ENCODE measurements at places on chromosomes 2 and 18.

DNA sequence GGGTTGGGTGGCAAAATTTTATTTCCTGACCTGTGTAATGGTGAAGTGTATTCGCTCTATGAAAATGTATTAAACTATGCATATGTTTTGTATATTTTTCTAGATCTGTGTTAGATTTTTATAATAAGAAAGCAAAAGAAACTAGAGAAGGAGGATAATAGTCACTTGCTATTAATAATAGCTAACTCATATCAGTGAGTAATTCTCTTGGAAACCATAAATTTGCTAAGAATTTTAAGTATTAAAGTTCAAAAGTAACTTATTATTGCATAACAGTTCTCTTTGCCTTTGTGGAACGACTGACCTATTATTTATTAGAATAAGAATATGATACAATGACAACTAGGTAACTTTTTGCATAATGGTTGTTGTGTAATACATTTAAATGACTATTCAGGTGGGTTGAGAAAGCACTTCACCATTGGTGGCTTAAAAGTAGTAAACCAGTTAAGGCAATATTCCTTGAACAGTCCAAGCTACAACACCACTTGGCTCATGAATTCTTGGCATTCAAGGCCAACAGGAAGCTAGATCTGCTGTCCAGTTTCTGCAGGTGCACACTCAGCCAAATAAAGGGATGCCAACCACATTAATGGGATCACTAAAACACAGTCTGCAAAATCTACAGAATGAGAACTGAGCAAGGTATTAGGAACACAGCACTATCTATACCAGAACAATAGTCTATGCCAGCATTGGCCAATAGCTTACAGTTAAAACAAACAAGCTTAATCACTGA lies 921.3 kb downstream of the CPS1 start:
- DNase-seq = no peak

GRCh38 chr2:45353879-45354278 lies 257.2 kb downstream of the SRBD1 start:
- no peak for DNase-seq

GRCh38 chr2:15812187-15812780 lies 128.1 kb upstream of the MYCN start:
- DNase-seq = no peak

DNA sequence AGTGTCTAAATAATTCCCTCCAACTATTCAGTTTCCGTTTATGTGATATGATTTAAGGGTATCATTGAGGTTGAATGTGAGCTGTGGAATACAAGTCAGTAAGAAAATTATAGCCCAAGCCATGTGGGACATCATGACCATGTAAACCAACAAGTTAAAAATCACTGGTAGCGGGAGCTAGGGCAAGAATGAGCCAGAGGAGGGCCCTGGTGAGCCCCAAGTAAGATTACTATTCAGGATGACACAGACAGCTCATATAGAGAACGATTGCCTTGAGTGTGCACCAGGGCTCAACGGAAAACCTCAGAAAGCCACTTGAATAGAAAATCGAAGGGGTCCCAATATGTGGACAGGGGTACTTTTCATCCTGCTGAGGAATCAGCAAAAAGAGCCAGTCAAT lies 87.8 kb upstream of the RBMS1 start:
- peak; percentile 9 for DNase-seq

- DNase-seq = no peak
Observed at GRCh38 chr2:234031207-234031606, 19.3 kb upstream of the SPP2 start.

DNA sequence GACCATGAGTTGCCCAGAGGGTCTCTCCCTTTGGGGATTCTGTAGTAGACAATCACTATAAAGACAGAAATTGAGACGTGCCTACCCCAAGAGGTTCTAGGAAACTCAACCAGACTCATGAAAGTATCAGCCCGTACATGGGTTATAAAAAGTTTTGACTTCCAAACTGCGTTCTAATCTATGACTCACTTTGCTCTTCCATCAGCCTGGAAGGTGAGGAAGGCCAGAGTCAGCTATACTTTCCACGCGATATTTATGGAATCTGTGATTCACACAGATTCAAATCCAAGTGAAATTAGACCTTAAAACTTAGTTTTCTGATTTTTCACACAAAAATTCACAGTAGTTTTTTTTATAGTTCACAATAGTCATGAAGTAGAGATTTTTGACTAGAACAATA lies 7.7 kb upstream of the LYPD1 start:
- DNase-seq = no peak

DNA sequence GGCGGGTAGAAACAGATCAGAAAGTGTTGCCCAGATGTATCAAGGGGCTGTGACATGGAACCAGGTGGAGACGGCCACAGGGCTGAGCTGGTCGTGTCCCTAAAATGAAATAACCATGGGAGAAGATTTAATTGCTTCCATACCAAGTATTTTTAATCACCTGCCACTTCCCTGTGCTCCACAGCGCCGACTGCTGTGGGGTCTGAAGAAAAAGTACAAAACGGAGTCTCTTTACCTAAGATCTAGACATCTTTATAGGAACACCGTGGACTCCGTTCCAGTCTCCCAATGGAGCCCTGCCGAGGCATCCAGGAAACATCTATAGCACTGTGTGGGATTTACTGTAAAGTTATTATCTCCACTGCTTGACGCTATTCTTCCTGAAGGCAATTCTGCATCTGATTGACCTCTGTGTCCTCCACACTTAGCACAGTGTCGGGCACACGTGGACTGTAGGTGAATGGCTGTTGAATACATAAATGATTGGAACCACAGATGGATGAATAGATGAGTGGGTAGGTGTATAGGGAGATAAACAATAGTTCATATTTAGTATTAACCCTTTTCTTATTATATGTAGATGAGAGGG lies 21.6 kb upstream of the GYPC start:
- peak; percentile 44 for DNase-seq

All from activated CD8-positive, alpha-beta T cell treated with anti-CD3 and anti-CD28 coated beads for 36 hours (primary cell).